ENCODE measurements at places on chromosomes 12 and 14.
A peak's percentile ranks its signal among the peaks of the same experiment; 100 is the strongest.

DNA sequence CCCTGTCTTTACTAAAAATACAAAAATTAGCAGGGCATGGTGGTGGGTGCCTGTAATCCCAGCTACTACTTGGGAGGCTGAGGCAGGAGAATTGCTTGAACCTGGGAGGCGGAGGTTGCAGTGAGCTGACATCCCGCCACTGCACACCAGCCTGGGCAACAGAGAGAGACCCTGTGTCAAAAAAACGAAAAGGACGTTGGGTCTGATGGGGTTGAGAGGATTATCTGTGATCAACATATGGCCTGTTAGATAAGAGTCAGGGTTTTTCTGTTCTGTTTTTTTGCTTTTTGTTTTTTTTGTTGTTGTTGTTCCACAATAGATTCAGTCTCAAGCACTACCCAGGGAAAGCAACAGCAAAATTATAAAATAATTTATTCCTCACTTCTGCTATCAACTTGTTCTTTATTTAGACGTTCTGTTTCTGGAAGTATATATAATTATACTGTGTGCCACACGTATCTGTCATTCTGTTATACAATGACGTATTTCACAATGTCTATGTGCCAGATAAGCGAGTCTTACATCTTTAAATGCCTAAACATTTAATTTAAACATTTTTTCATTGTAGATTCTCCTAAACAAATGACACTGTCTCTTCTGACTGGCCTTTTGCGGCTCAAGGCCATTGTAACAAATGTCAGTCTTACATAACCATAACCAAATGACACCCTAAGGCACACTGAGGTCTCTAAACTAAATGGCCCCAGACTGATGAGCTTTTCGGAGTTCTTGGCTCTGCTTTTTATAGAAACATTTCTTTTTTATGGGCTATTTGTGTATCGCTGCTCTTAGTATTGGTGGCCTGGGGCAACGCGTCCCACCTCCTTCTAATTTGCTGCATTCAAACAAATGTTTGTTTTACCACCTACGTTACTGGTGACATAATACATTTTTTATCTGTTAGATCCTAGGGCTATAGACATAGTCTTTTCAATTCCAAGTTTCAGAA lies 7.2 kb upstream of the P2RX4 start:
- DNase-seq: no peak

DNA sequence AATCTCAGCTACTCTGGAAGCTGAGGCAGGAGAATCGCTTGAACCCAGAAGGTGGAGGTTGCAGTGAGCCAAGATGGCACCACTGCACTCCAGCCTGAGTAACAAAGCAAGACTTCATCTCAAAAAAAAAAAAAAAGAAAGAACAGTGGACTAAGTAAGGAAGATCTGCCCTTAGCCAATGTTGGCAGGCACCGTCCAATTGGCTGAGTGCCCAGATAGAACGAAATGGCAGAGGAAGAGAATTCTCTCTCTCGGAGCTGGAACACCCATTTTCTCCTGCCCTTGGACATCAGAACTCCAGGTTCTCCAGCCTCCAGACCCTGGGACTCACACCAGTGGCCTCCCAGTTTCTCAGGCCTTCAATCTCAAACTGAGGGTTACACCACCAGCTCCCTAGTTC lies 49.9 kb downstream of the ESR2 start:
- no peak for DNase-seq

- DNase-seq: no peak
Measured at GRCh38 chr12:91178781-91179180, 3.8 kb downstream of the DCN start.

DNA sequence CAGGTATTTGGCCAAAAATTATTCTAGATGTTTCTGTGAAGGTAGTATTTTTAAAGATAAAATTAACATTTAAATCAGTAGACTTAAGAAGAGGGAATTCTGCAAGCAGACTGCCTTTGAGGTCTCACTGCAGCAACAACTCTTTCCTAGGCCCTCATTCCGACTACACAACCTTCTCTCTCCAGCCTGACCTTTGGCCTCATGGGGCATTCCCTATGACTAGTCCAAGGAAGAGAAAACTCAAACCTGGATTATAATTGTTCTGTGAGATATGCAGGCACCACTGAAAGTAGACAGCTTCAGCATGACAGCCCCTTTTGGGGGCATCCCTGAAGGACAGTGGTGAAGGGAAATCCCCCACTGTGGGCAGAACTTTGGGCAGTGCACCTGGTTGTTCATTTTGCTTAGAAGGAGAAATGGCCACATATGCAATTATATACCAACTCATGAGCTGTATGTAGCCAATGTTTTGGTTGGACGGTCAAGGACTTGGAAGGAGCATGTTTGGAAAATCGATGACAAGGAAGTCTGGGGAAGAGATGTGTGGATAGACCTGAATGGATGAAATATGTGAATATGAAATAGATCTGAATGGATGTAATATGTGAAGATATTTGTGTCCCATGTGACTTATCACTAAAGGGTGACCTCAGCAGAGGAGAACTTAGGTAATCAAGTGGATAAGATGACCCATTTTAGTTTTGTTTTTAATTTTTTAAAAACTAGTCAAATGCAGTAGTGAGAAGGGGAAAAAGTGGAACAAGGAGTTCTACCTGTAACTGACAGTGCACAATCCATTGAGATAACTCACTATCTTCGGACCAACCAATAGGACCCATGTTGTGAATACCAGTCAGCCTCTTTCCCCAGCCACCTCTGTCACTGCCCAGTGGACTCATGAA lies 233.3 kb upstream of the FOXN3 start:
- no peak for DNase-seq

DNA sequence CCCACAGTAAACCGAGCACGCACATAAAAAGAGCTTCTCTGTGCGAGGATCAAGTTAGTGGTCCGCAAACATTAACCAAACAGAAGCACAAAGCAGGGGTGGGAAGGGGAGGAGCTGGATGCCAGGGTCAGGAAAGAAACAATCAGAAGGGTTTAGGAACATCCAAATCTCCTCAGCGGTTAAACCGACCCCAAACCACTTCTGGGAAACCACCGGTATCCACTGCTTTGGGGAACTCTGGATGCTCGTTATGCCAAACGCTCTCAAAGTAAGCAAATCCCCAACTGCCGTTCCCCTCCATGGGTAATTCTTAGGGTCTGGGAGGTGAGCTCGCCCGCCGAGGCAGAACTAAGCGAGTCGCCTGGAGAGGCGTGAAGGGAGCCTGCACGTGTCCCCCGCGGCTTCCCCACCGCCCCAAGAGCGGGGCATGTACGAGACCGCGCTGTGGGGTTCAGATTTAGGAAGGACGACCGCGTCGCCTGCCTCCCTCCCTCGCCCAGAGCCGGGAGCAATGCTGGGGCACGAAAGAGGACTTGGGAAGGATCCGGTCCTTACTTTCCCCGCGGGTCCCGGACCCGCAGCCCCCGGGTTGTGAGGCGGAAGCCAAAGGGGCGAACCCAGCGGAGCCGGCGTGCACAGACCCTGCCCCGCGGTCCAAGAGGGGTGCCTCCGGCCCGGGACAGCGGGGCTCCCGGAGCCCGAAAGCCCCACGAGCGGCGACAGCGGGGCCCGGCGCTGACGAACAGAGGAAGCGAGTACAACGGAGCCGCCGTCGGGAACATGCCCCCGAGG lies 711 bp downstream of the SBNO1 start:
- no peak for DNase-seq

DNA sequence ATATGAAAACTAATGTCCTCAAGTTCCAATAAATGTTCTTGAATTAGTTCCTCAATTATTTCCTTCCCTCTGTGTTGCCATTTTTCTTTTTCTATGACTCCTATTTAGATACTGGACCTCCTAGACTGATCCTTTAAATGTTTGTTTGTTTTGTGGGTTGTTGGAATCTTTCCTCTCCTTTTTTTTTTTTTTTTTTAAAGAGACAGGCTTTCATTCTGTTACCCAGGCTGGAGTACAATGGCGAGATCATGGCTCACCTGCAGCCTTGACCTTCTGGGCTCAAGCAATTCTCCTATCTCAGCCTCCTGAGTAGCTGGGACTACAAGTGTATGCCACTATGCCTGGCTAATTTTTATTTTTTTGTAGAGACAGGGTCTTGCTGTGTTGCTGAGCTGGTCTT lies 9.6 kb downstream of the PRKAG1 start:
- no peak for DNase-seq

DNA sequence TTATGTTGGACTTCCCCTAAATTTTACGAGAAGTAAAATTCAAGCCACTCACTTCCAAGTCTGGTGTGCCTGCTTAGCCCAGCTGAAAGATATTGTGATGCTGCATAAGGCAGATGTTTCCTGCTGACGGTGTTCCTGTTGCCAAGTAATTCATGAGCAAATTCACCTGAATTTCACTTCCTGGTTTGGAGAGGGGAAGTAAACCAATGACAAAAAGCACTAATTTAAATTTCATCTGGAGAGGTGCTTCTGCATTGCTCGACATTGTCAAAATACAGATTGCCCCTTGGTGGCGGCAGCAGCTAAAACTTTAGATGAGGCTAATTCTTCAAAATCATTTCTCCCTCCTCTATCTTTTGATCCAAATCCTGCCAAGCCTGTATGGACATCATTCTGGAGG lies 281.1 kb downstream of the AACS start:
- no peak for DNase-seq

GRCh38 chr12:70190262-70191010 lies 52.8 kb upstream of the CNOT2 start:
- DNase-seq: no peak

- no peak for DNase-seq
Measured at GRCh38 chr14:49691031-49691430, 1.9 kb upstream of the KLHDC1 start.

- no peak for DNase-seq
Measured at GRCh38 chr14:24058951-24059475, 7.2 kb downstream of the CARMIL3 start.

GRCh38 chr12:97778111-97778510 lies 315.5 kb downstream of the RMST start:
- no peak for DNase-seq

DNA sequence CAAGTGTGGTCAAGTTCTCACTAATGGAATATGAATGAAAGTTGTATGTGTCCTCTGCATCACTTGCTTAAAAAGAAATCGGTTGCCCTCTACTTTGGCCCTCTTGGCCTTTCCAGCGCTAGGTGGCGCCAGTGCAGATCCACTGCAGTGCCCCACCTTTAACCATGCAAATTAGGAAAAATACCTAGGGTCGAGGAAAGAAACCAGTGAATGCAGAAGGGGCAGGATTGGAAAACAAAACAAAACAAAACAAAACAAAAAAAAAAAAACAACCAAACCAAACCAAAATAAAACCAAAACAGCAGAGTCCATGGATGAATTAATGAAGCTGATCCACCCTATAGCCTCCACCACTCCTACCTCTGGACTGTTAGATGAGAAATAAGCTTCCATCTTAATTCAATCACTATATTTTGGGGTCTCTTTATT lies 12.9 kb upstream of the NEMF start:
- DNase-seq: peak; percentile 64

DNA sequence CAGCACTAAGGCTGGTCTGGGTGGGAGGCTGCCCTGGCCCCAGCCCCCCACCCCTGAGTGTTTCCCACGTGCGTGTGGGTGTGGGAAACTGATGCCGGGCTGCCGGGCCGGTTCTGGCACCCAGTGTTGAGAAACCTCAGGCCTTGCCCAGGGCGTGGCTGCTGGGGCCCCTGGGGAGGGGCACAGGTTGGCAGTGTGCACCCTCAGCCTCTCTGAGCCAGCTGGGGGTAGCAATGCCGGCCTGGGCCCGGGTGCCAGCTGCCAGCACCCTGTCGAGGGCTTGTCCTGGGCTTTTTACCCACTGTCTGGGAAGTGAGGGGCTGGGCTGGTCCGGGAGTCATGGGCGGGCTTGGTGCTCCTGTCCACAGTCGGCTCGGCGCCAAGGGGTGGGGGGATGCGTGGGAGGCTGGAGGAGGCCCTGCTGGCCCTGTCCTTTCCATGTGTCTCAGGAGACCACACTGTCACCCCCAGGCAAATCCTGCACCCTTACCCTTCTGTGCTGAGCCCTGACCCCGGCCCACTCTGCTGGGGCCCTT lies 15.7 kb downstream of the ASPG start:
- DNase-seq: no peak

DNA sequence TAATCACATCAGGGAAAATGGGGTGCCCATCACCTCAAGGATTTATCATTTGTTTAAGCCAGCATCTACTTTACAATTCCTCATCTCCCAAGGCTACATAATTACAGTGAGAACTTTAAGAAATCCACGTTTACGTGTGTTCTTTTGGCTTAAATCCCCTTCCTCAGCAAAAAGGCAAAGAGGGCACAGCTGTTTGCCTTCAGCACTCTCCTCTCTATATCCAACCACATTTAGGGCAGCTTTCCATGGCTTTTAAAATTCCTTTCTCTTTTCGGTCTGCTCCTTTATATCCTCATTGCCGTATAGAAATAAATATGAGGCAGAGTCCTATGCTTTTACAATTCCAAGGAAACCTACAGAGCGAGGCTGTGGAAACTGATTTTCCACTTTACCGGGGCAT lies 175.9 kb downstream of the EMP1 start:
- no peak for DNase-seq

- DNase-seq: no peak
Measured at GRCh38 chr12:78191611-78192010, 360.9 kb downstream of the NAV3 start.

- DNase-seq: no peak
Measured at GRCh38 chr14:68630081-68630571, 162.7 kb downstream of the ZFP36L1 start.

- no peak for DNase-seq
Measured at GRCh38 chr14:87013583-87013982, 979.4 kb downstream of the GALC start.

GRCh38 chr12:64890873-64891468 lies 66.5 kb downstream of the TBC1D30 start:
- DNase-seq: no peak

DNA sequence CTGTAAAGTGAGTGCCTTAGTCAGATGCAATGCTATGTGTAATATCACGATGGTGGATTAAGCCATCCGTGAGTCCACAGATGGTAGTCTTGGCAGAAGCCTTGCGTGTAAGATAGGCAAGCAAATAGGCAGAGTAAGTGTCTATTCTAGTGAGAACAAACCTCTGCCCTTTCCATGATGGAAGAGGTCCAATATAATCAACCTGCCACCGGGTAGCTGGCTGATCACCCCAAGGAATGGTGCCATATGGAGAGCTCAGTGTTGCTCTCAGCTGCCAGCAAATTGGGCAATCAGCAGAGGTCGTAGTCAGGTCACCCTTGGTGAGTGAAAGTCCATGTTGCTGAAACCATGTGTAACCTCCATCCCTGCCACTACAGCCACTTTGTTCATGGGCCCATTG lies 371.2 kb upstream of the LRFN5 start:
- no peak for DNase-seq

DNA sequence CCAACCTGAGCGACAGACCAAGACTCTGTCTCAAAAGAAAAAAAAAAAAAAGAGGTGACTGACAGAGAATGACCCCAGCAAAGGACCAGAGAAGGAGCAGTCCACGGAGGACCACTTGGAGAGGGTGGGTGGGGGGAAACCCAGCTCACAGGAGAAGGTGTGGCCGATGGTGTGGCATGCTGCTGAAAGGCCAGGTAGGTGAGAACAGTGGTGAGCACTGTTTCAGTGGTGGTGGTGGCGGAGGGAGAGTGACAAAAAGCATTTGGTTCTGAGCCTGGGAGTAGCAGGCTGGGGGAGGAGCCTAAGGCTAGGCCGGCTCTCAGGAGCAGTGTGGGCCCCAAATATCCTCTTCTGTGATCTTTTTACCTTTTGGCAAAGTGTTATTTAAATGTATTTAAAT lies 63.8 kb downstream of the IRF2BPL start:
- no peak for DNase-seq

GRCh38 chr14:99524804-99525698 lies 43.8 kb downstream of the CCNK start:
- no peak for DNase-seq
